Uterus (tissue), 4 donors: ENCODE measurements at places on chromosomes 11 and 22. TPM values are rescaled to one million over a fixed set of nuclear protein-coding genes. Genes with fewer than 3 reads are reported as not detected.

DNA sequence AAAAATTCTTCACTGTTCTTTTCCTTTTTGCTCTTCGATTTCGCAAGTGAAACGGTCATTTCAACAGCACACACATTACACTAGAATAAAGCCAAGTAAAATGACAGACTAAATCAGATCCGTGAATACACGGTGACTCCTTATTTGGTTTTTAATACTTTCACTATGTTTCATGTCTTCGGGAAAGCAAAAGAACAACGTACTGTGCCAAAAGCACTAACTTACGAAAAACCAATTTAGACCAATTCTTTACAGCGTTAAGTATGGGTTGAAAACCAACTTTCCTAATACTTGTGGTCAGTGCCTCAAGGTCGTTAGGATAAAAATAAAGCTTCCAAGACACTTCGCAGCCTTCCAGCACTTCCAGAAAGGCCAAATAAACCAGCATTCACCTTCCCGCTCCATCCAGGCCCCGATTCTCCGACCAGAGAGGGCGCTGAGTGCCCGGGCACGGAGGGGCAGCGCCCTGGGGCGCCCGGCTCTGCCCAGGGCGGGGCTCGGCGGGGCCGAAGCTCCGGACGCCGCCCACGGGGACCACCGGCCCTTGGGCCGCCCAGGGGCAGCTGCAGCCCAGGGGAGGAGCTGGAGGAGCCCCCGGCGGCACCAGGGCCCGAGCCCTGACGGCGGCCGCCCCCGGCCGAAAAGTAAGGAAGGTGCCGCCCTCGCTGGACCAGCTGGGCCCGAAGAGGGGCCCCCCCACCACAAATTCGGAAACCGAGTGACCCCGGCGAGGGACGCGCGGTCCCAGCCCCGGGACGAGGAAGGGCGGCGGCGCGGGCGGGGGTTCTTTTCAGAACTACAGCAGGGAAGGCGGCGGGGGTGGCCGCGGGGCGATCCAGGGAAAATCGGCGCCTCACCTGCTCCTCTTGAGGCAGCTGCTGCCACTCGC lies 499 bp downstream of the ATL3 start:
- peak; percentile 61 for DNase-seq

- DNase-seq, result no peak
Measured at GRCh38 chr11:34978236-34979191, 62.1 kb downstream of the PDHX start.

GRCh38 chr22:20771918-20772625 lies 1.8 kb upstream of the SERPIND1 start:
- no peak for DNase-seq

Gene CNTN5
- total RNA-seq, result 0.51 TPM

Gene NRGN
- not detected for total RNA-seq
